ENCODE measurements at places on chromosomes 7 and 10.

GRCh38 chr7:90596671-90597562 lies 796 bp downstream of the CDK14 start:
- no peak for DNase-seq

DNA sequence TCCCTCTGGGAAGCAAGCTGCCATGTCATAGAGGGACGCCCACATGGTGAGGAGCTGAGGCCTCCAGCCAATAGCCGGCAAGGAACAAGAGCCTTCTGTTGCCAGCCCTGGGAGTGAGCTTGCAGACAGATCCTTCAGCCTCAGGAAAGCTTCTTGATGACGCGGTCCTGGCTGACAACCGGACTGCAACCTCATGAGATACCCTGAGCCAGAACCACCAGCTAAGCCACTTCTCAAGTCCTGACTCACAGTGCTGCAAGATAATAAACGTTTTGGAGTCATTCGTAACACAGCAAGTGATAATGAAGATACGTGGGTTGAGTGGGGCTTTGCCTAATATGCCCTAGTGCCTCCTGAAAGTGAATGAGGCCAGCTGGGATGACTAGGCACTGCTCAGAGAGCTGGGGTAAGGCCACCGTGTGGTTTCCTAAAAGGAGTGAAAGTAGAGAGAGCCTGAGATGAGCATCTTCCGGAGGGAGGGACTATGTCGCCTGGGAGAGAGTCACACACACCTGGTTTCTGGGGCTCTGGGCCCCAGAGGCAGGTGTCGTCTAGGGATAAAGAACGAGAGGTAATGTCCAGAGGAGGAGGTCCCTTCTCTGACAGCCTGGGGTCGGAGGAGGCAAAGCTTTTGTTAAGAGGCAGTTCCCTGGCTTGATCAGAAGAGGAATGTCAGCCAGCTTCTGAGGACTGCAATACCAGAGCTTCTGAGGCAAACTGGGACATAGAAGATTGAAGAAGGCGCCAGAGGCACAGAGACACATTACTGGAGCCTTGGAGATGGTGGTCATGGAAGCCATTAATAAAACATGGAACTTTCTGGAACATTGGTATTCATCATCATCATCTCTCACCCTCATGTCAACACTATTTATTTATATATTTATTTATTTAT lies 53.6 kb downstream of the PYROXD2 start:
- no peak for DNase-seq

DNA sequence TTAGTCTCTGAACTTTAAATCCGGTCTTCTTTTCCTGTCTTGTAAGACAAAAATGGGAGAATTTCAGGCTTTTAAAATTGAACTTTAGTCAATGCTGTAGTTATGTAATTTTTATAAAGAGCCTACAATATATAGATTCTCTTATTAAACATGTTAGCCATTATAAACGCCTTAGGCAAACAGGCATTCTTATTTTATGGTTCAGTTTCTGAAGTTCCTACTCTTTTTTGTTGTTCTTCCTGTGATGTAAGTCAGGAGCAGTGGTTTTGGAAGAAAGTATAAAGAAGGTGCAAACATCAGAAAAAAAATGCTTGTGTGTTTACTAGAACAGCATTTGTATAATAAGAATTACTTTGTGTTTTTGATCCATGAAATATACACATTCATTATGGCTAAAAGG lies 41.6 kb downstream of the BICC1 start:
- no peak for DNase-seq

DNA sequence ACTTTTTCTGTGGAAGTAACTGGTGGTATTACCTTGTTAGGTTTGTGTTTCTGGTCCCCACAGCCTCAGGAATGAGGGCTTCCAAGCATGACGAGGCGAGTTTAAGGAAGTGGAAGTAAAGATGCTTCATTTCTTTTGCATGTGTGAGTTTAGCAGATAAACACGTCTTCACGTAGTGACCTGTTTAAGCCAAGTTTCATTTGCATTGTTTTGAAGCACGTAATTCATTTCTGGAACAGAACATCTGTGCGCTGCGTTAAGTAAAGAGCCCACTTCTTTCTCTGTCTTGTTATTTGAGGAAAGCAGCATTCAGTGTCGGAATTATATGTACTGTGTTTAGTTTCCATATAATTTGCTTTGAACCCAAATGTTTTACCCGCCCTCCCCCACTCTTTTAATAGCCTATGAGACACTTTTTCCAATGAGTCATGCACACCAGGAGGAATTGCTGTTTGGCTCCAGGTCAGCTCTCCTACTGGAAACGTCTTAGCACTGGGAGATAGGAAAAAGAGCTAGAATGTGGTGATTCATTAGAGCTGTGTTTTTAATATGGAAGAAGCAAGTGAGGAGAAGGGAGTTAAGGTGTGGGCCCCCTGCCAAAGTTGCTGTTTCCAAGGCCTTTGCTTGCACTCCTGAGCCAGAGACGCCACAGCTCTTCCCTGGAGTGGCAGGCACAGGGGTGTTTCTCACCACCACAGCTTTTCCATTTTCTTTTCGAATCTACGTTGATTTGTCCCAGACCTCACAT lies 36.7 kb downstream of the BTBD16 start:
- no peak for DNase-seq

- no peak for DNase-seq
Observed at GRCh38 chr10:38146579-38147333, 52.6 kb downstream of the ZNF37A start.

DNA sequence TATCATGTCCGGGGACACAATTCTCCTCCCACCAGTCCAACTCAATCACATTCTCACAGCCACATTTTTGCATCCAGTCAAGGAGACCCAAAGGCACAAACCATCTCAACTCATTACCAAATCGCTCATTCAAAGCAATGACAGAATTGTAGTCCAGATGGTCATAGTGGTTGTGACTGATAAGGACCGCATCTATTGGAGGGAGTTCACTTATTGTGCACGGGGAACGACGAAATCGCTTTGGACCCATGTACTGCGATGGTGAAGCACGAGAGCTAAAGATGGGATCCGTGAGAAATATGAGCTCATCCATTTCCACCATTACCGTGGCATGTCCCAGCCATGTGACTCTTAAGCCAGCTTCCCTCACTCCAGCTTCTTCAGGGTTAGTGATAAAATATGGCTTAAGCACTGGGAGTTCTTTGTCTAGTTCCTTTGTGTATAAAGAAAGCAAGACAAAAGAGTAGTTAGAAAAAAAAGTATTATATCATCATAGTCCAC lies 29.1 kb downstream of the NAPEPLD start:
- DNase-seq: no peak

GRCh38 chr10:1731592-1731991 lies 5.7 kb downstream of the ADARB2 start:
- DNase-seq: no peak

- no peak for DNase-seq
Observed at GRCh38 chr10:10367264-10367663, 650.4 kb upstream of the CELF2 start.

DNA sequence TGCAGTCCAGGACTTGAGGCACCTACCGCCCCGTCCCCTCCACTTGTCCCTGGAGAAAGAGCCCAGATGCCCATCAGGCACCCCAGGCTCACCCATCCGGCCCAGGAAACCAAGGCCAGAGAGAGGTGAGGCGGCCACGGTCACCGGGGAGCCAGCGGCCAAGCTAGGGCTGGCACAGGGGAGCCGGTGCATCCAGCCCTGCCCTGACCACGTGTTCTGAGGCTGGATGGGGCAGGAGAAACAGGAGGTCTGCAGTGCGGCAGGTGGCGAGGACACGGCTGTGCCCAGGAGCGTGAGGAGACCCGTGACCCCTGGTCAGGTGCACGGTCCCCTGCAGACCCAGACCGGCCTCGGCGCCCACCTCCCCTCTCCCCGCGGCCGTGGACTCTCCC lies 27.6 kb downstream of the UNCX start:
- no peak for DNase-seq

- no peak for DNase-seq
Observed at GRCh38 chr7:81715984-81716588, 53.8 kb downstream of the HGF start.

DNA sequence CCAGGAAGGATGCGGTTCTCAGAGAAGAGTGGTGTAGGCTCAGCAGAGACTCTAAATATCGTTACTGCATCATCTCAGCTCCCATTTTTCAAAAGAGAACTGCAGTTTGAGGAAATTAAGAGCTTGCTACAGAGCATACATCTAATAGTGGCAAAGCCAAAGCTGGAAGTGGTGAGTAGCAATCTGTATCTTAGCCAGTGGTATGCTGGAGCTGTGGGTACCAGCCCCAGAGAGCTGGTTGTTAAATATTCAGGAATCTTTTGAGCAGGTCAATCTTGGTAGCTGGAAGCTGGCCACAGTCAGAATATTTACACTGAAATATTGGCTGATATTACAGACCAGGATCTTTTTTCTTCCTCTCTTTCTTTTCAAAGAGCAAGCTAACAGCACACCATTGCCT lies 88.4 kb upstream of the STEAP1B start:
- DNase-seq: no peak

- DNase-seq: no peak
Observed at GRCh38 chr7:22666732-22667131, 60.3 kb upstream of the IL6 start.

DNA sequence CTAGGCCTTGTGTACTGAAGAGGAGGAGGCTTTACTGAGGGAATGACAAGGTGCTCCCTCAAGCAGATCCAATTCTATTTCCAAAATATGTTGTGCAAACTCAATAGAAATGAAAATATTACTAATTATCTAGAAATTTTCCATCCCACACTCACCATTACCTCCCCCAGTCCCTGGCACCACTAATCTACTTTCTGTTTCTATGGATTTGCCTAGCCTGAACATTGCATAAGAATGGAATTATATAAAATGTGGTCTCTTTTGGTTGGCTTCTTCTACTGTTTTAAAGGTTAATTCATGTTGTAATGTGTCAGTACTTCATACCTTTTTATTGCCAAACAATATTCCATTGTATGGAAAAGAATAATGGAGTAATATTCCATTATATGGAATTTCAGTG lies 18.7 kb upstream of the NUB1 start:
- no peak for DNase-seq

Measured in stimulated activated CD8-positive, alpha-beta memory T cell treated with anti-CD3 and anti-CD28 coated beads, Interleukin-2, amount 100 ng/mL, for 1 hour (primary cell).